ENCODE measurements at places on chromosomes 7 and 10. TPM values are rescaled to one million over a fixed set of nuclear protein-coding genes. Genes with fewer than 3 reads are reported as not detected.

IGFBP3 gene
- total RNA-seq, result 1.0 TPM

HOXA3 gene
- total RNA-seq, result not detected

FAM131B gene
- total RNA-seq, result 0.15 TPM

FGFR2 gene
- total RNA-seq, result not detected

MEST gene
- total RNA-seq, result 2.2 TPM

HPSE2 gene
- total RNA-seq, result 7.3 TPM

CYP3A7 gene
- total RNA-seq, result not detected

CEP55 gene
- total RNA-seq, result 28.9 TPM

NAT16 gene
- total RNA-seq, result not detected

IKZF1 gene
- not detected for total RNA-seq

NOLC1 gene
- 47.3 TPM for total RNA-seq

SHTN1 gene
- 182 TPM for total RNA-seq

LIPF gene
- not detected for total RNA-seq

ZNF92 gene
- 9.1 TPM for total RNA-seq
